ENCODE measurements at places on chromosomes 5 and 9.

DNA sequence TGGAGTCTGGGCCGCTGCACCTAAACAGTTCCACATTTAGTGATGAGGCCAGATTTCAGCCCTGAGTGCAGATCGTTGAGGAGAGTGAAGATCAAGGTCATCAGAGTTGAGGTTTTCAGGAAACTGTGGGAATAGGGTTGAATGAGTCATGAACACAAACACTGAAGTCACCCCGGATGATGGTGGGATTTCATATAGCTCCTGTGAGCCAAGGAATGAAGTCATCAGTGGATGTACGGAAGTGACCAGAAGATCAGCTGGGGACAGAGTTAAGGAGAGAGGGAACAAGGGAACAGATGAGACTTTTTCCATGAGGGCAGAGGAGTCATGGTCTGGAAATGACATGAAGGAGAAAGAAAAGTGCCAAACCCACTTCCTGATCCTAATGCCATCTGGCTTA, 36.5 kb downstream of the PALM2AKAP2 start:
- DNase-seq: no peak

DNA sequence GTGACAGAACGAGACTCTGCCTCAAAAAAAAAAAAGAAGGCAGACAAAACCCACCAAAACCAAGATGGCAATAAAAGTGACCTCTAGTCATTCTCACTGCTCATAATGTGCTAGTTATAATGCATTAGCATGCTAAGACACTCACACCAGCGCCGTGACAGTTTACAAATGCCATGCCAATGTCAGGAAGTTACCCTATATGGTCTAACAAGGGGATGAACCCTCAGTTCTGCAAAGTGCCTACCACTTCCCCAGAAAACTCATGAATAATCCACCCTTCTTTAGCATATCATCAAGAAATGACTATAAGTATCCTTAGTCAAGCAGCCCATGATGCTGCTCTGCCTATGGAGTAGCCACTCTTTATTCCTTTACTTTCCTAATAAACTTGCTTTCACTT, 4.7 kb upstream of the BICD2 start:
- no peak for DNase-seq

GRCh38 chr5:58235299-58235698, 224.6 kb downstream of the PLK2 start:
- no peak for DNase-seq

GRCh38 chr5:41795125-41795524, 75.1 kb downstream of the OXCT1 start:
- no peak for DNase-seq

DNA sequence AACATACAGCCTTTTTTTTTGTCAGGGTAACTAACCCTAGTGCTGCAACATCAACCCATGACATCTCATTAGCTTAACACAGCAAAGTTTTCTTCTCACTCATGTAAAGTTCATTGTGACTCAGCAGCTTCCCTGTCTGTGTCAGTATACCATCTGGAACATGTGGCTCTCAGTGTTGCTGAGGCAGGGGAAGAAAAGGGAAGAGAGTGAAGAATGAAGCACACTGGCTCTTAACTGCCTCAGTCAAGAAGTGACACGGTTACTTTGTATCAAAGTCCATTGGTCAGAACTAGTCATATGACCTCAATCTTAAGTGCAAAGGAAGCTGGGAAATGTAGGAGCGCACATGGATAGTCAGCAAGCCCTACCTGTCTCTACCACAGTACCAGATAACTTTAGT, 185.0 kb upstream of the ELL2 start:
- DNase-seq: no peak

DNA sequence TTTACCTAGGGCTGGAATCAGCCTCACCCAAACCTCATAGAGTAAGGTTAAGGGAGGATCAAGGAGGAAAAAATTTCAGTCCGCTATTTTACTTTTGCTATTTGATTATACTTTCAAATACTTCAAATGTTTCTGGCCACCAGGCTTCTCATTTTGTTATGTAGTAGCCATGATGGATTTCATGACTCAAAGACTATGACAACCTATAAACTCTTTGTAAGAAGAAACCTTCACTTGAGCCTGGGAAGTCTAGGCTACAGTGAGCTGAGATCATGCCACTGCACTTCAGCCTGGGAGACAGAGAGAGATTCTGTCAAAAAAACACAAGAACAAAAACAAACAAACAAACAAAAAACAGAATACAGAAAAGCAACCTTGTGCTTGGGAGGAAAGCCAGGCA, 293.6 kb upstream of the TNC start:
- no peak for DNase-seq

GRCh38 chr9:105662184-105663104, at the start of gene TAL2:
TAL2 (plus strand) TSS chr9:105662457; CDS start chr9:105662497, 40 bp downstream.
- no peak for DNase-seq

DNA sequence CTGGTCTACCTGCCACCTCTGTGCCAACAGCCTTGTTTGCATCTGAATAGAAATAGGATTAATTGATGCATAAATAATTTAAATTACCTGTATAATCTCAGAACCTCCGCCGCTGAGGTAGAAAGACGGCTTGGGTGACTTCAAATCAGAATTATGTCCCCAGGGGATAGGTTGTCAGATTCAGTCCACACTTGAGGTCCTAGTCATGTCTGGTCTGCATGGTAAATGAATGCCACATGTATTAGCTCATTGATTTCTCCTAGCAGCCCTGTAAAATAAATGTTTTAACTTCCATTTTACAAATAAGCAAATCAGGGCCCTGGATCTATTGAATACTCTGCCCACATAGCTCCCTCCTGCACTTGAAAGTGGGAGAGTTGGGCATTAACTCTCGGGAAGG, 368.0 kb upstream of the WWC1 start:
- no peak for DNase-seq

- DNase-seq: no peak
Observed at GRCh38 chr9:121273064-121273775, 5.3 kb downstream of the GSN start.

DNA sequence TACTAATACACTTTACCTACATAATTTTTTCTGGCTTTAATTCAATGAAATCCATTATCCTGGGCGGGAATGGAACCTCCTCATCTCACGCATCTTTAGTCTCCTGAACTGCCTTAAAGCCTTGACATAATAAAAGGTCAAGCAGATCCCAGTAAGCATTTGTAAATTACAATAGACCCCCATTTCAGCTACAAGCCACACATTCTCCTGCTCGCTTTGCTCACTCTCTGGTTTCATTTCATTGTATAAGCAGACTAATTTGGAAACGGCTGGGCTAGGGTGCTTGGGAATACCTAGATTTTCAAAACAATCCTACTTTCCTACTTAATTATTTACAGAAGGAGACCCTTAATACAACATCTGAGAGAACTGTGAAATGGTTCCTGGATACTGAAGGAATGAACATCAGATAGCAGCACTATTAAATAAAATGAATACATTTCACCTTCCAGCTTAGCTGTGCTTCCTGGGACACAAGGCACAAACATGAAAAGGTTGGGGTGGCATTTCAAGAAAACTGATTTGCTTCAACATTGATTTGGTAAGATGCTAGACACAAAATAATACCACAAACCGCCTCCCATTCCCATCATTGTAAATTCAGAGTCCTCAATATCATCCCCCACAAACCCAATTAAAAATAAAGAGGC, 1.5 kb downstream of the JAKMIP2 start:
- DNase-seq: no peak

- no peak for DNase-seq
Observed at GRCh38 chr5:160792281-160792680, 59.7 kb downstream of the ATP10B start.

- no peak for DNase-seq
Observed at GRCh38 chr5:154698763-154699162, 56.4 kb upstream of the LARP1 start.

DNA sequence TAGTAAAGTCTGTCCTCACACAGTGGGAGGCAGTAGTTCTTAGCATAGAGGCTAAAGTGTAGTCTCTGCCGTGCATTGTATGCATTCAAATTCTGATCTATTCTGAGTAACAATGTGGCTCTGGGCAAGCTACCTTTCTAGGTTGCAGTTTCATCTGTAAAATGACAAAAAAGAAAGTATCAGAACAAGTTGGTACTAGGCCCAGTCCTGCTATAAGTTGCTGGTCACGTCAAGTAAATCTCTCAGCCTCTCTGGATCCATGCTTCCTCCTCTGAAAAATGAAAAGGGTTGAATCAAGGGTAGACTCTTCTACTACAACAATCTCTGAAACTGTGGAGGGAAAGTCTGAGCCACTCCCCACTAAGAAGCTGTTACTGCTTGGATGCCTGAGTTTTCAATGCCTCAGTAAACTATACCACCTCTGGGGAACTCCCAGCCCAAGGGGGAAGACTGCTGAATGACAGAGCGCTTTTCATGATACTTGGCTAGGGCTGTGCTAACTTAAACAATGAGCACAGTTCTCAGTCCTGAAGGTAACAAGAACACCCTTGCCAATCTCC, 34.5 kb upstream of the SPARC start:
- DNase-seq: no peak

DNA sequence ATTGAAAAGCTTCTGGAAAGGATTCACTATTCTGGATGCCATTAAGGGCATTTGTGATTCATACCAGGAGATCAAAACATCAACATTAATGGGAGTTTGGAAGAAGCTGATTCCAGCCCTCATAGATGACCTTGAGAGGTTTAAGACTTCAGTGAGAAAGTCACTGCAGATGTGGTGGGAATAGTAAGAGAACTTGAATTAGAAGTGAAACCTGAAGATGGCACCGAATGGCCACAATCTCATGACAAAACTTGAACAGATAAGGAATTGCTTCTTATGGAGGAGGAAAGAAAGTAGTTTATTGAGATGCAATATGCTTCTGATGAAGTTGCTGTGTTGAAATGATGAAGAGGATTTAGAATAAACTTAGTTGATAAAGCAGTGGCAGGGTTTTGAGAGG, 254.6 kb upstream of the SLC24A2 start:
- DNase-seq: no peak

- DNase-seq: no peak
Observed at GRCh38 chr5:8981496-8981895, 564.4 kb downstream of the SEMA5A start.

- DNase-seq: no peak
Observed at GRCh38 chr5:80916676-80917075, 43.5 kb upstream of the RASGRF2 start.

- DNase-seq: no peak
Observed at GRCh38 chr9:119009249-119009648, 360.0 kb downstream of the BRINP1 start.

DNA sequence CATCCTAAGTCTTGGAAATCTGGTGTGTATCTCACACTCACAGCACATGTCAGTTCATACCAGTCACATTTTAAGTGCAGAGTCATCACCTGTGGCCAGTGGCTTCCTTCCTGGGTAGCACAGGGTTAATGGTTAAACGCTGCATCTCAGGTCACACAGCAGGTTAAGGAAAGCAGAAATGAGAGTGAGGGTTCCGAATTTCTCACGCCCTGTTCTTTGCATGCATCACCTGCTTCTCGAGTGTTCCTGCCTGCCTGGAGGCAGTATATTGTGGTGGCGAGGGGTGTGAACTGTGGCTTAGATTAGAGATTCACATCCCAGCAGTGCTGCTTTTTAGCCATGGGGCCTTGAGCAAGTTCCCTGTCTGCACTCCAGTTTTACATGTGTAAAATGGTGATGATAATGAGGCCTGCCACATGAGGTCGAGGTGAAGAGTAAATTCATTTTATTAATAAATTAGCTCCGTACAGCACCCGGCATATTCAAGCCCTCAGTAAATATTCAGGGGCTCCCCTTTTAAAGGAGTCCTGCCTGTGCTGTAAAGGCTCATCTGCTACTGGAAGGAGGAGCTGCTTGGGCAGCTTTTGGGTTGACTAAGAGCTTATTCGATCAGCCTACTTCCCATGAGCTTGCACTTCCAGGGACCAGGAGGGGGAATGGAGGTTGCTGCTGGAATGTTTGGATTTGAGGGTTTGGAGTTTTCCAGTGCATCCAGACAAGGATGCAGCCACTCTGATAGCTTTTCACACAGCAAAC, 61.1 kb upstream of the SAP30L start:
- no peak for DNase-seq

DNA sequence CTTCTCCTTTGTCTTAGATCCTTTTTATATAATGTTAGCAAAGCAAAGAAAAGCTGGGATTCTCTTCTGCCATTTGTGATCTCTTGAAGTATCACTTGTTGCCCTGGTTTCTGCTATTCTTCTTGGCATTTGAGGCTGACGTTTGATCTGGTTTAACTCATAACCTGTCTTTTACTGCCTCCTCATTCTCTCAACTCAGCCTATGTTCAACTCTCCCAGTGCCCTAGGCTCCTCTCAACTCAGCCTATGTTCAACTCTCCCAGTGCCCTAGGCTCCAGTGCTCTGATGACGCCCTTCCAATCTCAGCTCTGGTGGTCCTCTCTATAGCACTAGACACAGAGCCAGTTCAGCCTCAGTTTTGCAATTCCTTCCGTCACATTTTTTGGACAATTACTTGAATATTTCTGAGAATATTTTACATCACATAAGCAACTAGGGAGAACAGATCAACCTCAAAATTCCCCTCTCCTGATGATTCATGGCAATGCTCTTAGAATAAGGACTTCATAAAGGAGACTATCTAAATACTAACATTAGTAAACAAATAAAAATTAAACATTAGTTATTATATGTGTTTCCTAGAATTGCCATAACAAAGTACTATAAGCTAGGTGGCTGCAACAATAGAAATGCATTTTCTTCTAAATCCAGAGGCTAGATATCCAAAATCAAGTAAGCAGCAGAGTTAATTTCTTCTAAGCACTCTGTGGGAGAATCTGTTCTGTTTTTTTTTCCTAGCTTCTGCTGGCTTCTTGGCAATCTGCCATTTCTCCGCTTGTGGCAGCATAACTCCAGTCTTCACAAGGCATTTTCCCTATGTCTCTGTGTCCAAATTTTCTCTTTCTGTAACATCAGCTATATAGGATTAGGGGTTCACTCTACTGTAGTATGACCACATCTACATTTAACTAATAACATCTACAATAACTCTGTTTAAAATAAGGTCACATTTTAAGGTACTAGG, 662.1 kb upstream of the FTMT start:
- no peak for DNase-seq

DNA sequence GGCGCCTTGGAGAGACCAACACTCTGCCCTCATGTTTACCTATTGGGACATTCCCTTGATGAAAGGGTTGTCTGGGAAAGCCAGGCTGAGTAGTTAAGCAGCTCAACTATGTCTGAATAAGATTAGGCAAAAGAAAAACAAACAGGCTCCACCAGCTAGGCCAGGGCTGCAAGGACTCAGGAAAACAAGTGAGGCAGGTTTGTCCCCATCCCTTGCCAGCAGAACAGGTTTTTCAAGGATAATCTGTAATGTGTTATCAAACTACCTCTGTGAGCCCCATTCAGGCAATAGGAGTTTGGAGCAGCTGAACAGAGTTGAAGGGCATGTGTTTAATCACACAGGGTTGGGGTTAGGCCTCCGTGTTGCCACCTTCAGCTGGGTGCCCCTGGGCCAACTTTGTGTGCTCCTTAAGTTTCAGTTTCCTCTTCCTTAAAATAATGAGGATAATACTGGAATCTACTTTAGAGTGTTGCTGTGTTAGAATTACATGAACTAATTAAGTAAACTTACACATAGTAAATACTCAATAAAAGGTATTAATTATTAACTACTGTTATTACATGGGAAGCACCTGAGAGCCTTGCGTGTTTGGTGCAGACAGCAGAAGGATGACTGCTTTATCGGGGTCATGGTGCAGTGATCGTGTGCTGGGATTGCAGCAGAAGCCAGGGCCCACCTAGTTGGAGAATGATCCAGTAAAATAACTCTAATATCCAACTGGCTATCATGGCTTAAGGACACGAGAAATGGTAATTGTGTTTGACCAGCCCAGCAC, 72.1 kb upstream of the ATP10B start:
- DNase-seq: no peak

GRCh38 chr5:112647428-112647827, 90.3 kb upstream of the APC start:
- DNase-seq: no peak
